NCI-H510A (cell line): ENCODE measurements at places on chromosomes 6 and 20.

DNA sequence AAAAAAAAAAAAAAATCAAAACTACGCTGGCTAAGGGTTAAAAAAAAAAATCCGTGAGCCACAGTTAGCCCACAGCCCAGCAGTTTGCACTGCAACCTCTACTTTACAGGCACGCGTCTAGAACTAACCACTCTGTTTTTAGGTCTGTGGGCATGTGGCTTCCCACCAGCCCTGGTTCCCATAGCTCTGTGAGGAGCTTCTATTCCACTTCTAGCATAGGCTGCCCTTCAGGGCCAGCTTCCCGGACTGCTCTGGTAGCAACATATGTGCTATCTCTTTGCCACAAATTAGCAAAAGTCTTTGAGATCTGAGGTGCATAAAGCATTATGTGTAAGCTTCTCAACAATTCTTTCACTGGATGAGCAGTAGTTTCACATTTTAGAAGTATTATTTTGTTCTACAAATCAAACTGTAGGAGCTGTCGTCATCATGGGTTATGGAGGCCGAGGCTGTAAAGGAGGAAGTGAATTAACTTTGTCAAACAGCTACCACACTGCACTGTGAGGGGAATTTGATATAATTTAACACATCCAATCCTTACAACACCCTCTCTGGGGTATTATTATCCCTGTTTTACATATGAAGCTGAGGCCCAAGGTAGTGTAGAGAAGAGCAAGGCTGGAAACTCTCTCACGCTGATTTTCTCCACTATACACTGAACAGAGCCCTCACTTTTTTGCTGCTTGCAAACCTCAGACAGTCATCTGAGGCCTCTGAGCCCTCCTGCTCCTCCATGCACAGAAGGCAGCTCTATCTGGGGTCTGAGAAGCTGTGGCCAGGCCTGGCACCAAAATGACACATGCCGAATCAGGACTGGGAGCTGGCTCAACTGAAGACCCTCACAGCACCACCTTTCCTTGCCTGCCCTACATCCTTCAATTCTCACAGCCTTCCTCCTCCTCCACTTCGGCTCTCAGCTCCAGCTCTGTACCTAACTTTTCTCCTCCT lies 35.4 kb downstream of the MAN1A1 start:
- no peak for DNase-seq

- DNase-seq = no peak
These were observed 67.5 kb downstream of the MTHFD1L start for GRCh38 chr6:150932996-150933395.

GRCh38 chr6:75450903-75451302 lies 42.7 kb downstream of the FILIP1 start:
- DNase-seq = no peak

- DNase-seq = no peak
These were observed 375.7 kb upstream of the MARCKS start for GRCh38 chr6:113481458-113481857.

GRCh38 chr6:139189665-139190064 lies 54.8 kb downstream of the HECA start:
- DNase-seq = no peak

DNA sequence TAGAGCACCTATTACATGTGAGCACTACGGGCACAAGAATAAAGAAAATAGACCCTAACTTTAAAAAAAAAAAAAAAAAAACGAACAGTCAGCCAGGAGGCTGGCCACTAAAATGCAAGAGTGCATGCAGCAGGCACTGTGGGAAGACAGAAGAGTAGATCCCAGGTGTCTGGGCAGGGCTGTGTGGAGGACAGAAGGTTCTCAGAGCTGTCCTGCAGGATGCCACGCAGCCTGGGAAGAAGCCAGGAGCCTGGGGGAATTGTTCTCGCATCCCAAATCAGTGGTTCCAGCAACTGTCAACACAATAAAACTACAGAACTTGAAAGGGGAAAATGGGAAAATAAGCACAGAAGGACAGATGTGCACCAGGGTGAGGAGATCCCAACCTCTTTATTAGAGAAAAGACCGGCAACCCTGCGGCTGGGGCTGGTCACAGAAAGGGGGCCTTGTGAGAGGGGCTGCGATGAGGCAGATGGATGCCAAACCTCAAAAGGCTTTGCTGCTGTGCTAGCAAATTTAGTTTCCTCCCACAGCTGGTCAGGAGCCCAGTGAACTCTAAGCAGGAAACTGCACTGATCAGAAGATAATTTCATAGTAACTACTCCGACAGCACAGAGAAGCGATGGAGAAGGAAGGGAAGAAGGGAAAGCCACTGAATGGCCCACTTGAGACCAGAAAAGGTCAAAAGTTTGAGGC lies 30.9 kb downstream of the MAP3K5 start:
- no peak for DNase-seq

GRCh38 chr6:2507016-2507415 lies 243.7 kb downstream of the MYLK4 start:
- DNase-seq = no peak

- DNase-seq = no peak
These were observed 228.9 kb downstream of the ANKRD60 start for GRCh38 chr20:57999465-58000111.

- no peak for DNase-seq
These were observed 359.5 kb downstream of the CDH4 start for GRCh38 chr20:61611401-61612180.

DNA sequence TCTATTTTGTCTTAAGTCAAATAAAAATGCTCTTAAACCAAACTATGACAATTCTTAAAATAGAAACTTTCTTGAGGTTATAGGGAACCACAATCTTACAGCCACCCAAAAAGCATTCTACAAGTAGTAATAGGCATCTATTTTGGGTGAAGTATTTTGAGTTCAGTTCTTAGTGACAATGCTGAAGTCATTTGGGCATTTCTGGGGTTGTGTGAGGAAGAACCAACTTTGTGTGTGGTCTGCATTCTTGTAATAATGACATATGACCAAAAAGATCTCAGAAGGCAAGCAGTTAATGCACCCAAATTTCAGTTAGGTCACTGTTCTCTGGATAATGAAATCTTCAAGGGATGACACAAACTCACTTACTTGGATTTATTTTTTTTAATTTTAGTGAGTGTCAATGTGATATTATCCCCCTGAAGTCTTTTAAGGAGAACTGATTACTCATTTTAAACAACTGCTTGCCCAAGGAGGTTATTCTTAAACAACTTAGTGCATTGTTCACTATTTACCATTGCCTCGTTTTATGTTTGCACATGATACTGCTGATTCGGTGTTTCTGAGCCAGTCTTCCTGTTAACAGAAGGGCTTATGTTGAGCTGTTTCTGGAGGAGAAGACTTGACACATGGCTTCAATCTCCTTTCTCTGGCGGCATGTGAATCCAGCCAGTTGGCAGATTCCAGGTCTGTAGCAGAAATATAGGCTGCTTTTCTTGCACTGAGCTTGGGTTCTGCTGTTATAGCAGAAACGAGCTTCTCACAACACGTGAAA lies 618.9 kb downstream of the BCKDHB start:
- DNase-seq = no peak

DNA sequence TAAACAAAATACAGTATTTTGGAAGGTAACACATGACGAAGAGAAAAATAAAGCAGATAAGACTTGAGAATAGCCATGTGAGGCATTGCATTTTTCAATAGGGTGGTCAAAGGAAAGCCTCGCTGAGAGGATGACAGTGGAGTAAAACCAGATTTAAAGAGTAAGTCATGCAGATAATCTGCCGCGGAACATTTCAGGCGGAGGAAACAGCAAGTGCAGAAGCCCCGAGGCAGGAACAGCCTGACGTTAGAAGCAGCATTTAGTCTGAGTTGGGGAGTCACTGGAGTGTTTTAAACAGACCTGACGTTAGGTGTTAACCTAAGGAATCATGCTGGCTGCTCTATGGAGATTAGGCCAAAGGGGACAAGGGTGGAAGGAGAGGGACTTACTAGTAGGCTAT lies 65.0 kb upstream of the VSTM2L start:
- no peak for DNase-seq

- DNase-seq = no peak
These were observed 83.8 kb upstream of the SUPT3H start for GRCh38 chr6:45461486-45461885.

DNA sequence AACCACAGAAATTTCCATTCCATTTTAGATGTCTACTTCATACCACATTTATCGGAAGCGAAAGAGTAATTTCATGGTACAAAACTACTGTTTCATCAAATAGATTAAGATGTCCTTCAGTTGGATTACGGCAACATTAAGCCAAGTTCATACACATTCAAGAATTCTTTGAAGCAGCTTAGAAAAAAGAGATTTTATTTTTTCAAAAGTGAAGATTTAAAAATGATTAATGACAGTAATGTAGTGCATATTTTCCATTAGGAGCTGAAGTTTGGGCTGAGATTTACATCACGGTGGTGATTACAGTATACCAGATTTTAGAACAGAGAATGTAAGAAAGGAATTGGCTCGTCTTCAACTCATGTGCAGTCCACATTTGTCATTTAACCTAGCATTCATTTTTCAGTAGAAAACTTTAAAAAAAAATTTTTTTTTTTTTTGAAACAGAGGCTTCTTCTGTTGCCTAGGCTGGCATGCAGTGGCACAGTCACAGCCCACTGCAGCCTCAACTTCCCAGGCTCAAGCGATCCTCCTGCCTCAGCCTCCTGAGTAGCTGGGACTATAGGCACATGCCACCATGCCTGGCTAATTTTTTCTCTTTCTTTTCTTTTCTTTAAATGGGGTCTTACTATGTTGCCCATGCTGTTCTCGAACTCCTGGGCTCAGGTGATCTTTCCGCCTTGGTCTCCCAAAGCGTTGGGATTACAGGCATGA lies 1.9 kb downstream of the SYNJ2 start:
- DNase-seq = no peak

DNA sequence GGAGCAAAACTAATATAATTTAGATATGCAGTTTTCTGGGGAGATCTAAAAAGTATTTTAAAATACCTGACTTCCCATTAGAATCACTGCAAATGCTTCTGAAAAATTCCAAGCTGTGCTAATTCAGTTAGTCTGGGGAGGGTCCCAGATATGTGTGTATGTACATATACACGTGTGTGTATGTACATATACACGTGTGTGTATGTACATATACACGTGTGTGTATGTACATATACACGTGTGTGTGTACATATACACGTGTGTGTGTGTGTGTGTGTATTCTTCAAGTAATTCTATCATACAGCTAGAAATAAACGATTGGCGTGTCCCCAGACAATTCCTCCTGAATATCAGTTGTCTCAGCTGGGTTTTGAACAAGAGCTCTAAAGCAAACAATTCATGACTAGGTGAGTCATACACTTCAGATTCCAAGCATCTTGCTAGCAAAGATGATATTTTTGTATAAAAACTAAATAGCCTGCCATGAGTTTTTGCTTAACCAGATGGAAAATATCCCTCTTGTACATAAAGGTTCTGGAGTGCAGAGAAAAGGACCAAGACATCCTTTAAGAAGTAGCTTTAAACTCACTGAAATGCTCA lies 58.2 kb downstream of the SPACA1 start:
- no peak for DNase-seq

- DNase-seq = peak; percentile 73
These were observed 10.7 kb downstream of the MAFB start for GRCh38 chr20:40678286-40678875.

GRCh38 chr6:14656078-14656521 lies 538.5 kb downstream of the CD83 start:
- no peak for DNase-seq

DNA sequence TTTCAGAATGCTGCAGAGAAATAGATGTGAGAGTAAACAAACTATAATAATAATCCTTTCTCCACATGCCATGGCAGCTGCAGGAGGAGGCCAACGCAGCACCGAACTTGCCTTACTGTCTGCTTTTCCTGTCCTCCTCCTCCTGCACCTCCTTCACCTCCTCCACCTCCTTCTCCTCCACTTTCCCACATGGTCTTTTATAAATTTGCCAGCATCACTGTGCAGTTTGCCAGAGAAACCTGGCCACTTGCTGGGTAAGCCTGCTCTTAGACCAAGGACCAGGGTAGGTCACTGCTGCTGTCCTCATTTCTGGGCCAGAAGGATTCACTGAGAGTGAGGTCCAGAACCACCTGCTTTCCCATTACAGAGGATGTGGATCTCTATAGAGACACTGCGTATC lies 8.7 kb downstream of the SGK1 start:
- DNase-seq = no peak

DNA sequence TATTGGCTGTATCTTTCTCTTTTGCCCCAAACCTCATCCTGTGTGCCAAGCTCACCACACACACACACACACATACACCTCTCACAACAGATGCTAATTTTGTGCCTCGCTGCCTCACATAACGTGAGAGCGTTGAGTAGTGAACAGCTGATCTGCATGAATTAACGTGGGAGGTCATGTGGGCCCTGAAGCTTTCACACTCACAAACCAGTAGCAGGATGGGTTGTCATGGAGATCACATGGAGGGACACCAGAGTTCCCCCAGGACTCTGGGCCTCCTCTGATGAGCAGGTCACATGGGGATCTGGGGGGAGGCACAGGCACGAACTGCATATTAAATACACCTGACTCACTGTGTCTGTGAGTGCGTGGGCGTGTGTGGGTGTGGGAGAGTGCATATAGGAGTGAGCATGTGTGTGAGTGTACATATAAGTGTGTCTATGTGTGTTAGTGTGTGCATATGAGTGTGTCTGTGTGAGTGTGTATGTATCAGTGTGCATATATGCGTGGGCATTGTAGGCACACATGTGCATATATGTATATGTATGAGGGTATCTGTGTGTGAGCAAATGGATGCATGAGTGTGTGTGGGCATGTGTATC lies 62.7 kb upstream of the SULF2 start:
- no peak for DNase-seq

- DNase-seq = no peak
These were observed 13.3 kb upstream of the BEND3 start for GRCh38 chr6:107128577-107128976.

- DNase-seq = no peak
These were observed at the start of gene EDN3 for GRCh38 chr20:59300333-59301081. Gene EDN3 (plus strand): TSS chr20:59300611. CDS start chr20:59300813, 202 bp downstream.

GRCh38 chr6:155717374-155717773 lies 261.7 kb upstream of the NOX3 start:
- DNase-seq = no peak

DNA sequence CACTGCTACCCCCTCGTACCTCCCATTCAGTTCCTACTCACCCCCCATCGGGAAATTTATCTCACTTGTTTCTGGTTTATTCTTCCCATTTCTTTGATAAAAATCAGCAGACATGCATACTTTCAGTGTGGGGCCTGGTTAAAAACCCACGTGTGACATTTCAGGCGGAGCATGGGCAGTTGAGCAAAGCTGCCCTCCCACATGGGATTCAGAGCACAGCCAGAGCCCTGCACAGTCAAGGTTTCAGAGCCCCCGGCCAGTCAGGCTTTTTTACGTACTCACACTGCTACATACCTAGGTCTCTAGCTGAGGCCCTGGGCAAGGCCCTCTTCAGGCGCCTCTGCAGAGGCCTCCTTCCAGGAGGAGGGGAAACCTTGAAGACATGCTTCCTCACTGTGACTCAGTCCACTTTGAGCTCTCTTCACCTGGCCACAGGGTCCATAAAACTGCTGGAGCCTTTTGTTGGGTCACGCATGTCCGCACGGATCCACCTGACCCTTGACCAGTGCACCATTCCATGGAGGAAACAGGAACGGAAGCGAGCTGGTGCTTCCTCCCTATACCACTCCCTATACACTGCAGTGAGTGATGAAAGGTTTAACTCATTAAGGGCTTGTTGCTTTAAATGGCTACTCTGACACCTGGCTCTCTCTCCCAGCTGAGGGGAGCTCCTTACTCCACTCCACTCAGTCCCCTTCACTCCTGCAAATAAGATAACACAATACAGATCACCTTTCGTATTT lies 713.3 kb downstream of the PRKN start:
- no peak for DNase-seq
